ENCODE measurements at places on chromosomes 11 and 22.

GRCh38 chr22:46936378-46936903 lies 174.0 kb downstream of the TBC1D22A start:
- no peak for DNase-seq

GRCh38 chr11:108241330-108242037 lies 18.6 kb downstream of the ATM start:
- peak; percentile 22 for DNase-seq

GRCh38 chr11:130614591-130614990 lies 166.1 kb downstream of the ADAMTS15 start:
- DNase-seq, result no peak

GRCh38 chr11:124799348-124800225 lies 619 bp downstream of the MSANTD2 start:
- DNase-seq, result peak; percentile 34

- no peak for DNase-seq
These were observed 44.7 kb upstream of the MTMR2 start for GRCh38 chr11:95968585-95968984.

- DNase-seq, result no peak
These were observed 41.9 kb downstream of the BCR start for GRCh38 chr22:23222033-23222792.

- DNase-seq, result no peak
These were observed 22.8 kb downstream of the LARGE1 start for GRCh38 chr22:33897448-33897835.

DNA sequence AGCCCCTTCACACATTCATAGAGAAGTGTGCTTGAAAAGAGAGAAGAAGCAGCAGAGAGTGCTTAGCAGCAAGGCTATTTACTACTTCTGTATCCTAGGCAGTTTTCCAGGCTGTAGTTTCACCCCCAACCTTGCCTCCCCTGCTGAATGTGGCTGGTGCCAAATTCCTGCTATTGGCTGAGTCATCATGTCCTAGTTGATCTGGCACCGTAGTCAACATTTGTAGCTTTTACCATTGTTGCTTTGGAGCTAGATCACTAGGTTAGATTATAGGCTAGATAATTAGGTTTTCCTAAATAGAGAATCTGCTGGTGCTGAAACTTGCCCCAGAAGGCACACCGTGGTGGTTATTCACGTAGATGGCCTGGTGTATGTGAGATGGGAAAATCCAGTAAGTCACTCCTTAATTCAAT lies 32.7 kb downstream of the ARHGAP42 start:
- DNase-seq, result no peak

DNA sequence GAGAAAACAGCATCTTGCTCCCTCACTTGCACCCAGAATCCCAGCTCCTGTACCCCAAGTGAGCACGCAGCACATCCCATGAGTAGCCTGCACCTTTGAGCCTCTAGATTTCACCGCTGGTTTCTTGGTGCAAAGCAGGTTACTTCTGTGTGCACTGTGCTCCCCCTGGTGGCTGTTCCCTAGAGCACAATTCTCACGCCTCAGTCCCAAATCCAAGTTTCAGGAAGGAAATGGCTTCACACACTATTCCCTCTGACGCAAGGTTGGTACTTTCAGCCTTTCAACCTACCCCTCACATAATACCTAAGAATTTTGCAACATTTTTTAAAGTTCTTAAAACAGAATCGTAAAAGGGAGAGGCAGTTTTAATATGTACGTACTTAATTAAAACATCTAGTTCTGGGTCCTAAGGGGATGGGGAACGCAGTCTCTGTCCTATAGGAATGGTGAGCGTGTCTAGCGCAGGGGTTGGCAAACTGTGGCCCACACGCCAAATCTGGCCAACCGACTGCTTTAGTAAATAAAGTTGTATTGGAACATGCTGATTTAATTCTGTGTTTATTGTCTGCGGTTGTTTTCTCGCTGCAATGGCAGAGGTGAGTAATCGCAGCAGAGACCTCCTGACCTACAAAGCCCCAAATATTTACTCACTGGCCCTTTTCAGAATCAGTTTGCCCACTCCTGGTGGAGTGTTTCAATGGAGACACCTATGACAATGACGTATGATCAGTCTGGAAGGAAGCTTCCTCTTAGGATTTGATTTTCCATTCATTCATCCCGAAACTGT lies 27.5 kb downstream of the DHCR7 start:
- no peak for DNase-seq

- DNase-seq, result no peak
These were observed 8.5 kb upstream of the CCDC89 start for GRCh38 chr11:85694385-85694980.

DNA sequence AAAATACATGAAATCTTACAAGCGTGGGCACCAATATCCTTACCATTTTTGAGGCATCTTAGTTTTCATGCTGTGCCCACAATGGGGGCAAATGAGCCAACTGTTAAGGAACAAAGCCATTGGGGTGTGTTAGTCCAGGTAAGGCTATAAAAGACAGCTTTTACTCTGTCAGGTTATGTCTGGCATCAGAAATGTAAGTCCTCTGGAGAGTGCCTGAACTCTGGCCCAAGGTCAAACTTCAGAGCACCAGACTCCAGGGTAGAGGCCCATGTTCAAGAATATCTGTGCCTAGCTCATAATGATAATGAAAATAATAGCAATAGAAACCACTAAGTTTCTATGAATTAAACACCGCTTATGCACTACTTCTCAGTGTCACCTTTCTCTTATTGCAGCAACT lies 105.5 kb downstream of the CSNK2A3 start:
- DNase-seq, result no peak

DNA sequence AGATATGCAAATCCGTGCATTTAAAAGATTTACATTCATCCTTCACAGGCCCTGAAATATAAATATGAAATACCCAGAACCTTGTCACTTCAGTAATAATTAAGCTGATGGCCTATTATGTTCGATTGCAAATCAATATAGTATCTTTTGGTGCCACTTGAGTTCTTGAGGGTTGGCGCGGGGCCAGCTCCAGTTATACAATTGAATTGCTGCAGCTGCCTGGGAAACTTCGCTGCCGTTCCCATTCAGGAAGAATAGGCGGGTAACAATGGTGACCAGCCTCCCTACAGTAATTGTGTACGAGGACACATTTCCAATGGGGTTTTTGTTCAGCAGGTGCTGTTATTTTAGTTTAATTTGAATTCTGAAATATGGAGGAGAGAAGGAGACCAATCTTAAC lies 451.2 kb downstream of the INSC start:
- DNase-seq, result no peak

GRCh38 chr11:63729326-63729725 lies 39.2 kb downstream of the ZFTA start:
- no peak for DNase-seq

DNA sequence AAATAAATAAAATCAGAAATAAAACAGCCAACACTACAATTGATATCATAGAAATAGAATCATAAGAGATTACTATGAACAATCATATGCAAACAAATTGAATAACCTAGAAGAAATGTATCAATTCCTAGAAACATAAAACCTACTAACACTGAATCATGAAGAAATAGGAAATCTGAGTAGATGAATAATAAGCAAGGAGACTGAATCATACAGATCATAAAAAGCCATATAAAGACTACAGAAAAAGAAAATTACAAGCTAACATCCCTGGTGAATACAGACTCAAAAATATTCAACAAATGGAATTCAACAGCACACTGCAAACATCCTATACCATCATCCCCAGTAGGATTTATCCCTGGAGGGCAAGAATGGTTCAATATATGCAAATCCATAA lies 135.6 kb downstream of the SBF2 start:
- no peak for DNase-seq

DNA sequence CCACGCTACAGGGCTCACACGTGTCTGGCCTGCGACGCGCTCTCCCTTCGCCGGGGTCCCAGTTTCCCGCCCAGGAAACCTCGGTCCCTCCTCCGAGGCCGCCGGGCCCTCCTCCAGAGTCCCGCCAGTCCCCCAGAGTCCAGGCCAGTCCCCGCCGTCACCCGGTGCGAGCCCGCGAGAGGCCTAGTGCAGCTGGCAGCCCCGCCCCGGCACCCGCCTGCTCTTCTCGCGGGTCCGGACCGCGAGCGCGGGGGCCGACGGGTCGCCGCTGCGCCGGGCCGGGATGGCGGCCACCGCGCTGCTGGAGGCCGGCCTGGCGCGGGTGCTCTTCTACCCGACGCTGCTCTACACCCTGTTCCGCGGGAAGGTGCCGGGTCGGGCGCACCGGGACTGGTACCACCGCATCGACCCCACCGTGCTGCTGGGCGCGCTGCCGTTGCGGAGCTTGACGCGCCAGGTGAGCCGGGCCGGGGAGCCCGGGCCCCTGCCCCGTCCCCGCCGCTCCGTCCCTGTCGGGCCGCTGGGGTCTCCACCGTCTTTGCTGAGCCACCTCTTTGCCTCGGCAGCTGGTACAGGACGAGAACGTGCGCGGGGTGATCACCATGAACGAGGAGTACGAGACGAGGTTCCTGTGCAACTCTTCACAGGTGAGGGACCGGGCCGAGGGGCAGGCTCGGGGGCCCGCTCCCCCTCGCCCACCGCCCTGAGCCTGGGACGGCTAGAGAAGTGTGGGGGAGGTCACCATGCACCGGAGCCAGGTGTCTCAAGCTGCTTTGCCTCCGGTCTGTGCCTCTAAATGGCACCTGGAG lies at the start of gene PTPMT1:
TSS of gene PTPMT1 (plus strand) at position 260 of the 809 bp plus-strand sequence. CDS start at position 284, 24 bp downstream.
- DNase-seq, result peak; percentile 57

- no peak for DNase-seq
These were observed 93.4 kb downstream of the TEAD1 start for GRCh38 chr11:12767577-12767976.

DNA sequence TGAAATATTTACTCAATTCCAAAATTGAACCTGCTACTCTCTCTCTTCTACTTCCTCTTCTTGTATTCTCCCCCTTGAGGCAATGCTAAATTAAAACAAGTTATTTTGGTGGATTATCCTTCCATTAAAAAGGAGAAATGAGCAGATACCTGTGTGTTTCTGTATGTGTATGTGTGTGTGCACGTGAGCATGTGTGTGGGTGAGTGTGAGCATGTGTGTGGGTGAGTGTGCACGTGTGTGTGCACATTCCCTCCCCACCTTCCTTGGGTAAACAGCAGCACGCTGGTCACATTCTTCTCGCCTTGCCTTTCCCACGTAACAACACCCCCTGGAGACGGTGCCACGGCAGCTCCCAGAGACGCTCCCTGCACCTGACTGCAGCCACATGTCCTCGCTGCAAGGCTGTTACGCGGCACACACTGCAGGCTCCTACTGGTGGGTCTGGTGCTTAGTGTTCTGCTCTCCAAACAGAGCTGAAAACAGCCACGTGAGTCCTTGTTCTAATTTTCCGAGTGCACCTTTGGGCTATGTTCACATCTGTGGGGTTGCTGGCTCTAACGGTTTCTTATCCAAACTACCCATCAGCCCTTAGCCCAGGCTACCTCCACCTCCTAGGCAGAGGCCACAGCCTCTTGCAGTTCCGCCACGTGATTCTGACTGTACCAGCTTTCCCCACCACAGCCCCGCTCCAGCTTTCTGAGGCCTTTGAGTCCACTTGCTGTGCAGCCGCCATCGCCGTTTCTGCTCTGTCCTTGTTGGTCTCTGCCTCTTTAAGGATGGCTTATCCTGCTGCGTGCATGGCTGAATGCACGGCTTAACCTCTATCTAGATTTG lies 123.4 kb downstream of the CTTN start:
- DNase-seq, result no peak

DNA sequence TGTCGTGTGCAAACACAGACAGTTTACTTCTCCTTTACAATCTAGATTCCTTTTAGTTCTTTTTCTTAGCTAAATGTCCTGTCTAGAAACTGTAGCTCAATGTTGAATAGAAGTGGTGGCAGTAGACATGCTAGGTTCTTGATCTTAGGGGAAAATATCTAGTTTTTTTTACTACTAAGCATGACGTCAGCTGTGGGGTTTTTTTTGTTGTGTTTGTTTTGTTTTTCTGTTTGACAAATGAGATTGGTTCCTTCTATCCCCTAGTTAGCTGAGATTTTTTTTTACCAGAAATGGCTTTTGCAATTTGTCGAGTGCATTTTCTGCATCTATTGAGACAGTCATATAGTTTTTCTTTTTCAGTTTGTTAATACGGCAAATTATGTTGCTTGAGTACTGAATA lies 2.3 kb upstream of the OR10G7 start:
- DNase-seq, result no peak

DNA sequence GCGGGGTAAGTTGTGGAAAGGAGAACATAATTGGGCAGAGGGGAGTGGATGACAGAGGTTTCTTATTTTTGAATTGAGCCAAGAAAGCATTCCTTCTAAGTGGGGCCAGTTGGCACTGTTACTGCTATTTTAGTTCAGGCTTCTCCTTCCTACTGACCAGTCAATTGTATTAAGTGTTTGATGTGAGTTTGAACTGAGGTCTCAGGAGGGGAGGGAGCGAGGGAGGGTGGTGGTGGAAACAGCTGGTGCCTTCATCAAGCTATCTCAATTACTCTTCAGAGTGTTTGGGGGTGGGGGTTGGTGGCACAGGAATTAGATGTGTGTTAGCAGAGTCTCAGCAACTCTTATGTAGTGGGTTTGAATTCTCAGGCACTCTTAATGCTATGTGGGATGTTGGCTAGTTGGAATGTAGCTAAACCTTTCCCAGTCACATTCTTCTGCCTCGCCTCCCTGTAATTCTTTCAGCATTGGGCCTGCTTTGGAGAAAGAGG lies 14.5 kb downstream of the CTNND1 start:
- no peak for DNase-seq

DNA sequence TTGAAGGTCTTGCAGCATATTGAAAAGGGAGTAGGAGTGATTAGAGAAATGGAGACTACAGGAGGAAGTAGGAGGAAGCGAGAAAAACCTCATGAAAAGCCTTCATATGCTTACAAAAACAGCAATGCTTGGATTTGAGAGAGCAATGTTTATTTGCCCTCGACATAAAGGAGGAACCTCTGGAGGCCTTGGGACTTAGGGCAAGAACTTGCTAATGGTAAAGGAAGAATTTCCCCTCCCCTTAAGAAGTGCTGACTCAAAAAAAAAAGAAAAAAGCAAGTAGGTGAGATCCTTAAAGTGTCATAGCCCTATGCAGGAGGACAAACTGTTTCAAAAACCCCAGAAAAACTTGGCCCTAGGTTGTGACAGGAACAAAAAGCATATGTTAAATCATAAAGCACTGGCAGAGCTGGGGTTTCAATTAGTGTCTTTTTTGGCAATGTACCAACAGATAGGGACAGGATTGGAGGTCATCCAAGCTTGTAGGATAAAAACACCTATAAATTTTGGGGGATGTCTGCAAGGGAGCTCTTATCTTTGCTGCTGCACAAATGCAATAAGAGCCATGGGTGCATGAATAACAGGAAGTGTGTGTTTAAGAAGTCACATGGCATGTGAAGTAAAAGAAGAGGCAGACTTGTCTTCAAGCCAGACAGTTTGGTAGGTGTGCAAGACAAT lies 4.9 kb downstream of the GLYAT start:
- no peak for DNase-seq

GRCh38 chr22:20530368-20531153 lies 23.2 kb downstream of the MED15 start:
- DNase-seq, result no peak

GRCh38 chr11:134097166-134097565 lies 28.3 kb downstream of the JAM3 start:
- DNase-seq, result no peak

DNA sequence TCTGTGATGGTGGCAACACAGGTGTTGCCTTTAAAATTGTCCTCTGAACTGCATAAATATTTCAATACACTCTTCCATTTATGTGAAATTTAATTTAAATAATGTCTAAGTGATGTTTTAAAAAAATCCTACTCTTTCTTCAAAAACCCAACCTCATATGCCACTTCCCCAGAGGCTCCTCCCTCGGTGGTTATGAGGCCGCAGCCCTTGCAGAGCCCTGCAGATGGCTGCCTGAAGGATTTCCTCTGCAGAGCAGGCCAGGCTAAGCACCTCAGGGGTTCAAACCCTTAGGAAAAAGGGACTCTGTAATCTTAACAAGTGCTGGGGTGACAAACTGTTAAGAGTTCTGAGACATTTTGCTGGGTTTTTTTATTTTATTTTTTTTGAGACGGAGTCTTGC lies 25.2 kb downstream of the MORC2 start:
- no peak for DNase-seq

- DNase-seq, result no peak
These were observed 23.1 kb downstream of the TSPAN4 start for GRCh38 chr11:865462-866430.
